ENCODE measurements at places on chromosomes 7 and 10.
A peak's percentile ranks its signal among the peaks of the same experiment; 100 is the strongest.

DNA sequence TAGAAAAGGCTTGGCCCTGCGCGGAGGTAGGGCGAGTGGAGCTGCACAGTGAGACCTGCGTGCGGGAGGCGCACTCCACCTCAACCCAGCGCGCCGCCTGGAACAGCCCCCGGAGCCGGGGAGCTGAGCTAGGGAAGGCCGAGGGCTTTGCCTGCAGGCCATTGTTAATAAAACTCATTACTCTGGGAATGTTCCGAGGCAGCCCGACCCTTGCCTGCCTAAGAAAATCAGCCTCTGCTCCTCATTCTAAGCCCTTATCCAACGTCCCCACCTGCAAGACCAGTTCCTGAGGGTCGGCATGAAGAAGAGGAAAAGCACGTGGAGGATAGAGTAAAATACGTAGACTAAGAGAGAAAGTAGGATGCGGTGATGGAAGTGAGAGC, 55.3 kb downstream of the C7orf25 start:
- DNase-seq: no peak

GRCh38 chr7:26216049-26216448, 14.5 kb downstream of the CBX3 start:
- DNase-seq: no peak

- no peak for DNase-seq
Measured at GRCh38 chr10:86447432-86447831, 74.2 kb downstream of the WAPL start.

GRCh38 chr7:24786941-24787340, 29.7 kb upstream of the GSDME start:
- DNase-seq: peak; percentile 81

GRCh38 chr10:116115036-116115641, 157.9 kb downstream of the GFRA1 start:
- DNase-seq: no peak

DNA sequence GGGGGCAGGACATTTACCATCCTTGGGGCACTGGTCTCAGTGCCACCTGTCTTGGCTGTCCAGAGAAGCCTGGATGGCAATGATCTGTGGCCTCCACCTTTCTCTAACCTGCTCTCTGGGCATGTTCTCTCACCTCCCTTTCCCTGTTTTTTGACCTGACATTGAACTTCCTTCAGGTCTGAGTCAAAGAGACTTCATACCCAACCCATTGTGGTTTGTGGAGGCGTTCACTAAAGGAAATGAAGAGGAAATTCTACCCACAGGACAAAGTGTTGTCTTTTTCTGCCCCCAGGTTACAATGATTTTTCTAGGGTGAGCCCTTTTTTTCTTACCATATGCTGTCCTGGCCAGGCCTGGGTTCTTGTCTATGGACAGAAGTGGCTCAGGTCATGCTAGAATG, 76.6 kb downstream of the CYP26A1 start:
- no peak for DNase-seq

- DNase-seq: no peak
Measured at GRCh38 chr10:86346799-86347665, 19.6 kb downstream of the GRID1 start.

- no peak for DNase-seq
Measured at GRCh38 chr10:24210501-24210900, 1.6 kb downstream of the KIAA1217 start.

DNA sequence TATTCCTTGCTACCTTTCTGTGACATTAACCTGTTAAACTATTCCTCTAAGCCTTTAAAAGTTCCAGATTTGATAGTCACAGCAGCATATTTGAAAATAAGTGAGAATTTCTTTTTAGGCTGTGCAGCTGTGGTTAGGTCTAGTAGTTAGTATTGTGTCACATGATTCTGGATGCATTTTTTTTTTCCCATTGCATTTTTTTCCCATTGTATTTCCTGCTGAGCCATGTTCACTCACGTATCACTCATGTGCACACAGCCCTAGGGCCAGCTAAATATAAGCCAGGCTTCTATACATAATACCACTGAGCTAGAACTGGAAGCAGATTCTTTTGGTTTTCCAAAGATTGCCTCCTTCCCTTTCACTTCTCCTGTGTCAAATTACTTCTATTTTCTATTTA, 37.4 kb downstream of the DNAJC9 start:
- no peak for DNase-seq

- no peak for DNase-seq
Measured at GRCh38 chr10:129892548-129893052, 71.5 kb downstream of the EBF3 start.

DNA sequence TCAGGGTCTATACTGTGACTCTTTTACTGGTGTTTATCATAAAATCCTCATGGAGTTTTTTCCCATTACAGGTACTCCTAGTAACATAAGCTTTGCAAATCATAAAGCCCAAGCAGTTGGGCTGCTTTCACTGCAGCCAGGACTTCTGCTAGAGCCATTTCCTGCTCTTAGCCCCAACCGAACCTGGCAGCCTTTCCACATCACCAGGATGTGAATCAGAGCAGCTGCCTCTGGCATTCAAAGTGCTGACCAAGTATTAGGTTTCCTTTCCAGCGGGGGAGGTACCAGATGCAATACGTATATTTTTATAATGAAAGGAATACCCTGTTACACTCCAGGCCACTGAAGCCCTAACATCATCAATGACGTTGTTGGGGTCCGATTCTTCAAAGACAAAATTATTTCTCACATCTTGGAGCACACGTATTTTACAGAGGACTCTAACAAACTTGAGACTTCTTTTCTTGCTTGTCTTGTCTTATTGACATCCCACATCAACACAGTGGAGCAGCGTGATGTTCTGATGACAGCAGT, 3.6 kb upstream of the HTR5A start:
- DNase-seq: peak; percentile 53

DNA sequence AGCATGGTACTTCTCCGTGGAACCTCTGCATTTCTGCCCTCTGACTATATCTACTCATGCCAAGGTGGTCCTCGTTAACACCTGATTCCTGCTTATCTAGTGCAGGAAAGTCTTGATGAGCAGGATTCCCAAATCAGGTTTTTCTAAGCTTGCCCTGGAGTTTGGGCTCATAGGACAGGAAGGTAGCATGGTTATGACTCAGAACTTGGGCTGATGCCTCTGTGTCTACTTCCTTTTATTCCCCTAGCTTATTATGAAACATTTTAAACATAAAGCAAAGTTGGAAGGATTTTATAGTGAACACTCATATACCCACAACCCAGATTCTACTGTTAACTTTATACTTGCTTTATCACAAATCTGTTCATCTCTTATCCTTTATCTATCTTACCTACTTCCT, 5.6 kb downstream of the SUFU start:
- no peak for DNase-seq

GRCh38 chr10:125262920-125263319, 102.6 kb upstream of the CTBP2 start:
- no peak for DNase-seq

- DNase-seq: no peak
Measured at GRCh38 chr7:30114536-30115238, 20.1 kb upstream of the MTURN start.

DNA sequence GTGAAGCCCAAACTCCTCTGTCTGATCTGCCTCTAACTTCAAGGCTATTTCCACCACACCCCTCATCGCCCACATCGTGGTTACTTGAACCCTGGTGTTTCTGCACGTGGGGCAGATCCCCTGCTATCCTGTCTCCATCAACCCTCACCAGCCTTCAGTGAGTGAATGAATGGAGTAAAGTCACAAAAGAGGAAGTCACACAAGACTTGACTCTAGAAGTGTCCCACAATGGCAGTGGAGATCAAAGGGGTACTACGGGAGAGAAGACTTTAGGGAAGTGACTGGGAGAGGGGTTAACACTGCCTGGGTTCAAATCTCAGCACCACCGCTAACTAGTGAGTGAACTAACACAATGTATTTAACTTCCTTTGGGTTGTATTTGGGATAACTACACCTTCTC, 85.9 kb downstream of the COBL start:
- DNase-seq: no peak

- no peak for DNase-seq
Measured at GRCh38 chr7:30411897-30412296, 66.7 kb downstream of the NOD1 start.

DNA sequence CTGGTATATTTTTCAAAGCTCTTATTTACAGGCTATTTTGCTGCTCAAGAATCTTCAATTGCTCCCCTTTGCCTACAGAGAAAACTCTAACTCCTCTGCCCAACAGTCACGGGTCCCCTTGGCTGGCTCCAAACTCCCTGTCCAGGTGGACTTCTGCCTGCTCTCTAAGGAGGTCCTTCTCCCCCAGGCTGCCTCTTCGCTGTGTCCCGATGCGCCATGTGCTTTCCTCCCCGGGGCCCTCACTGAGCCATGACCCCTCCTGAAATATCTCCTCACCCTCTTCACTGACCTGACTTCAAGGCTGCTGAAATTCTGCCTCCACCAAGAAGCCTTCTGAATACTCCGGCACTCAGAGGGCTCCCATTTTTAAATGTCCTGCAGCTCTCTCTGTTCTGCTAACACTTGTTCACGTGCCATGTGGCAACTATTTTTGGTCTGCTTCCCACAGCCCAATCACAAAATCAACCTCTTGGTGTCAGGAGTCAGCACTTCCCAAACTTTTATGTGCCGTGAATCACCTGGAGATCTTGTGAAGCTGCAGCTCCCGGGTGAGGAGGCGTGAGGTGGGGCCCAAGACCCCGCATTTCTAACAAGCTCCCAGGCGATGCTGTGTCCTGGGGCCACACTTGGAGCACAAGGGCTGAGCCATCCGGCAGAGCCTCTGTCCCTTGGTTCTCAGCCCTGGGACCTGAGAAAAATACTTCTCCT, 85.7 kb upstream of the COL13A1 start:
- DNase-seq: no peak

GRCh38 chr10:103941801-103942200, 23.8 kb upstream of the STN1 start:
- no peak for DNase-seq

GRCh38 chr7:42877862-42878261, 34.0 kb downstream of the C7orf25 start:
- no peak for DNase-seq

- no peak for DNase-seq
Measured at GRCh38 chr7:14786314-14786895, 116.1 kb downstream of the DGKB start.

DNA sequence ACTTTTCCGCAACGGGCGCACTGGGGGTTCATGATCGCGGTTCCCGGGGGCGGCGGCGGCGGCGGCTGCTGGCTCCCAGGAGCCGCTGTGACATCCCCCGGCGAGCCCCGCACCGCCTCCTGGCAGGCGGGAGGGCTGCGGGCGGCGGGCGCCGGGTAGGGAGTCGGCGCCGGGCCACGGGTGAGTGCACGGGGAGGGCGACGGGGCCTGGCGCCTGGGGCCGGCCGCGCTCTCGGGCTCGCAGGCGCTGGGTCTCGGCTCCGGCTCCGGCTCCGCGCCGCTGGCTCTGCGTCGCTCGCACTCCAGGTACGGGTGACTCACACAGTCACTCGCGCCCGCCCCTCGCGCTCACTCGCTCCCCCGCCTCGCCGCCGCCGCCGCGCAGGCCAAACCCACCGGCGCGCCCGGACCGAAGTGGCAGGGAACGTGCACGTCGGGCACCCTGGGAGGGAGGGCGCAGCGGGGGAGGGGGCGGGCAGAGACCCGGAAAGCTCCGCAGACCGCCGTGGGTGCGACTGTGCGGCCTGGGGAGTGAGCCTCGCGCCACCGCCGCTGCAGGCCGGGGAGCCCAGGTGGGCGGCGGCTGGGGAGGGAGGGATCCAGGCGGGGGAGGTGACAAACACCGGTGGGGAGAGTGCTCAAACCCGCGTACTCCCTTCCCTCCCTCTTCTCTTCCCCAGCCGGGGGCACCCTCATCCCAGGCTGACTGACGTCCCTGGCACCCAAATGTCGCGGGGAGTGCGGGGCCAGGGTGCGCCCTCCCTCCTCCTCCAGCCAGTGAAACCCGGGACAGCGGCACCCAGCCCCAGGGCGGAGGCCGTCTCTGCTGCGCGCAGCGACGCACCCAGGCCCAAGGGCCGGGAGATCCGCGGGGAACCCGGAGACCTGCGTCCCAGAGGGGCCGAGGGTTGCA, 276.9 kb upstream of the NEBL start:
- DNase-seq: no peak

GRCh38 chr7:91114232-91114631, 150.0 kb upstream of the FZD1 start:
- DNase-seq: no peak

- no peak for DNase-seq
Measured at GRCh38 chr7:4010061-4010605, 672.0 kb upstream of the FOXK1 start.

GRCh38 chr10:67609996-67610793, 85.8 kb downstream of the CTNNA3 start:
- no peak for DNase-seq

DNA sequence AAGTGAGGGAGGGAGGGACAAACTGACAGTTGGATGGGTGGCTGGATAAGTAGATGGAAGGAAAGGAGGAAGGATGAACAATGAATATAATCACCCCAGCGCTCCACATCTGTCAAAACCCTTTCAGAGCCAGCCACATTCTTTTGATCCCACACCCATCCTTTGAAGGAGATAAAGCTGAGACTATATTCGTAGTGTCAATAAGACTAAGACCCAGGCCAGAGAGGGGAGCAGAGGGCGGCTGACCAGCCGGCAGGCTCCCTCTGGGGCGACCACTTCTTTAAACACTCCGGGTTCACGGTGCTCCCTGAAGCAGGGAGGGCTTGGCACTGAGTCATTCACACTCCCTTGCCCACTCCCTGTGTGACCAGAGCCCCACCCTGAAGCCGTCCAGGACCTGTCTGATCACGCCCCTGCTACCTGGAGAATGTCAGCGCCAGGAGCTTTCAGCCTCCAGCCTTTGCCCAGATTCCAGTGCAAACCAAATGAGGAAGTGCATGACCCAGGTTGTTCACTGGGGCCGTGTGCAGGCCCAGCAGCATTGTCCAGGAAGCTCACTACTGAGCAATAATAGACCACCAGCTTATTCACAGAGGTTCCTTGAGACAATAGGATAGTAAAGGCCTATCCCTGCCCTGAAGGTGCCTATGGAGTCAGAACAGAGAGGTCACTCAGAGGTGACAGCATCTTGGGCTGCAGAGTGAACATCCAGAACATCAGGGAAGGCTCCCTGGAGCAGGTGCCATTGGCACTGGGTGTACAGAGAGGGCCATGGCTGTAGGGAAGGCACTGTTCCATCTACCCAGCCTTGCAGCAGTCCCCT, 34.4 kb downstream of the UNC5B start:
- no peak for DNase-seq

DNA sequence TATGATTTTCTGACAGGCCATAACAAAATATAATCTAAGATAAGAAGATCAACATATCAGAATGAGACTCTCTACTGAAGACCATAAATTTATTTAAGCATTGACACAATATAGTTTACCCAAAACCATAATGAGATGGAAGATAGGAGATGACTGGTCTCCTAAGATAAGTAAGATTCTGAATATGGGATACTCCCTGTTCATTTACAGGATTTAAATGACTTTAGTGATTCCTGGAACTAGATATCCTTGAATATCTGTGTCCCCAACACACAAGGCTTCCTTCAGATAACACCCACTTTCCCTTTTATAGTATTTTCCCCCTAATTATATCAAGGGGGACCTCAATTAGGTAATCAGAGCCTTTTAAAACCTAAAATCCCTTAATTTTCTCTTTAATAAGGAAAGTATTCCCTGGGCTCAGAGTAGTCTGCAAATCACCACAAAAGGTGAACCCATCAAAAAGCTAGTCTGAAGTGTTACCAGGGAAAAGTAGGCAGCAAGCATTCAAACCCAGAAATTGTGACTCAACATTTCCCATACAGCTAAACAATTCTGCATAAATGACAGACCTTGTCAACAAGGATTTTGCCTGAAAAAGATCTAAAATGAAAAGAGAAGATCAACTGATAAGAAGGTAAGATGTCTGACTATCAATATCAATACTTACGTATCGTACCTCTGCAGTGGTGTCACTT, 99.9 kb downstream of the CNOT4 start:
- no peak for DNase-seq

GRCh38 chr10:75109459-75109778, 2.0 kb upstream of the SAMD8 start:
- no peak for DNase-seq
